ENCODE measurements at places on chromosomes 5 and 9. TPM values are rescaled to one million over a fixed set of nuclear protein-coding genes. Genes with fewer than 3 reads are reported as not detected.
A peak's percentile ranks its signal among the peaks of the same experiment; 100 is the strongest.

The FCN1 gene
- not detected for total RNA-seq

The TAS2R1 gene
- not detected for total RNA-seq

The DOCK8 gene
- total RNA-seq: 121 TPM

The SH3GL2 gene
- not detected for total RNA-seq

The GHR gene
- not detected for total RNA-seq

The CRB2 gene
- total RNA-seq: not detected

DNA sequence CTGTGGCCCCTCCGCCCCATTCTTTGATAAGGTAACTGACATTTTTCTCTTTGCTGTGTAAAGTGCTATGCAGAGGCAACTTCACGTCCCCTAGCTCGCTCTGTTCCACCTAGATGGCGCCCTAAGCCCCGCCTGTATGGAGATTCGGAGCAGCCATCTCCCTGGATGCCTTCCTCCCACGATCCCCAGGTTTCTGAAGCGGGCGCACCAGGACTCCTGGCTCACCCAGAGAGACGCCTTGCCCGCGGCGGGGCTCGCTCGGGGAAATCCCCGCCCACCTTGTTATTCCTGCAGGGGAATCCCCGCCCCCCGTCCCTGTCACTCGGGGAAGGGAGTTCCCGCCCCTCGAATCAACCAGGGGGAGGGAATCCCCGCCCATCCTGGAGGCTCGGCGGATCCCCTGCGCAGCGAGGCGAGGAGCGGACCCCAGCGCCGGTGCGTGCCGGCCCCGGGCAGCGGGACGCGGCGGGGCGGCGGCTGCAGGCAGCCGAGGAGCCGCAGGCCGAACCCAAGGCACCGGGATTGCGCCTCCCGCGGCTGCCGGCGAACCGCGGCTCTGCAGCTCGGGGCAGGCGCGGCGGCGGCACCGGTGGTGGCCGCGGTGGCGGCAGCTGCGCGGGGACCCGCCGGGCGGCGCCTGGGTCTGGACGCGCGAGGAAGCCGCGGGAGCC, at the start of gene PDZD2:
TSS of gene PDZD2 (plus strand) at position 384 of the 671 bp plus-strand sequence.
- DNase-seq: peak; percentile 88

DNA sequence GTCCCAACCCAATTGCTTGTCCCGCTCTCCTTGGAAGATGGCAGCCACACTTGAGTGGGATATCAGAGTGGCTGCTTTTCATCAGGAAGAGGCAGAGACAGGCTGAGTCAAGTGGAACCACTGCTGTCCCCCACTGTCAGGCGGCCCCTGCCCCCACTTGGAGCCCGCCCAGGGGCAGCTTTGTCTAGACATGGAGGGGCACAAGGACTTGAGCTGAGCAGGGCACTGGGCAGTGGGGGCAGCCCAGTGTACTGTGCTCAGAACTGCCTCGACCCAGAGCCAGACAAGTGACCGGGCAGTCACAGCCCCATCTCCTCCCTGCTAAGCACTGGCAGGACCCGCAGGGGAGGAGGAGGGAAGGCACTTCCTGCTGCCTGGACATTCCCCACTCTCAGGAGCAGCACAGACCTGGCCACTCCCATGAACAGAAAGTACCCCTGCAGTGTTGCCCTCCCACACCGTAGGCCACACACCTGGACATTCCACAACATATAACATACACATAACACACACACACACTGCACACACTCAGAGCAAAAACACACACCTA, 91.0 kb downstream of the MRPL36 start:
- no peak for DNase-seq

- DNase-seq: no peak
Observed at GRCh38 chr5:41763081-41763480, 107.1 kb downstream of the OXCT1 start.

DNA sequence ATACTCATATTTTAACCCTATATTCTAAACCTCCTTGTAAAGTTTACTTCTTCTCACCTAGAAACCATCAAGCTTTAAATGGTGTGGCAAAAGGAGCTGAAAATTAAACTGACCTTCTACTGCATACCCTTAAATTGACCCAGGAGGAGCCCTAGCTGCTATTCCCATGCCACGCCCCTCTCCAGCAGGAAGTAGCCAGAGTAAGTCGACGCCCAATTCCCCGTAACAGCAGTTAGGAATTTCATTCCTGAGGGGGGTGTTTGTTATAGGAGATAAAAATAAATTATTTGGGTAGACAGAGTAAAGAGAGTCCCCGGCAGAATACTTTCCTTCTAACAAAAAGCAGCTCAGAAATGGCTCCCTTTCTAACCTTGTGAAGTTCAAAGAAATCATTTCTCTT, 111.8 kb upstream of the FAM174A start:
- no peak for DNase-seq

- no peak for DNase-seq
Observed at GRCh38 chr5:16037121-16037845, 142.3 kb downstream of the MARCHF11 start.

DNA sequence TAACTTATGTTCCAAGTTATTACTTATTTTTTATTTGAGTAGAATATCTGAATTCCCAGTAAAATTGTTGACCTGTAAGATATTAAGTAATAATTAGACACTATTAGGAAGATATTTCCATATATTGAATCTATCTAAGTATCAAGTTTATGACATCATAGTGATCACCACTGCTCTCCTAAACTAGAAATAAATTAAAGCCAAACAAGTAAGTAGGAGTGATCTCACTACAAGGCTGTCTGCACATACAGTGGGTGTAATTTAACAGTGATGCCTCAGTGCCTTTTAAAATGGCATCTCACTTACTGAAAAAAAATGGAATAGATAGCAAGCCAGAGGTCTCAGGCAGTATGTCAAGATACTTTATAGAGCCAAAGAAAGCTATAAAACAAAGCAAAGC, 789.6 kb downstream of the KCTD16 start:
- no peak for DNase-seq

- no peak for DNase-seq
Observed at GRCh38 chr5:172353271-172353812, 69.8 kb upstream of the UBTD2 start.

GRCh38 chr9:117340422-117340821, 74.4 kb downstream of the ASTN2 start:
- no peak for DNase-seq

DNA sequence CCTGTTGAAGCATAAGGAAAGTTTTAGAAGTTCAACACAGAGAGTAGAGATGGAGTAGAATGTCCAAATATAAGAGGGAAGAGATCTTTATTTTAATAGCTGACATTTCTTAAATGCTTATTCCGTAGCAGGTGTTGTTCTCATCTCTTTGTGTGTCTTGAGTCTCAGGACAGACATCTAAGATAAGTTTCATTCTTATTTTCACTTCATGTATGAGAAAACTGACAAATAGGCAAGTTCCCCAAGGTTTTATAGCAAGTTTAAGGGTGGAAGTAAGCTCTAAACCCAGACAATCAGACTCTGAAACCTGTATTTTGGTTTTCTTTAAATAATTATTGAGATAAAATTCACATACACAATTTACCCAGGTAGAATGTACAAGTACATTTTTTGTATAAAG, 228.4 kb upstream of the PPP1R2B start:
- DNase-seq: no peak
